Sigmoid colon (tissue), 7 donors: ENCODE measurements at places on chromosomes 5 and 9. TPM values are rescaled to one million over a fixed set of nuclear protein-coding genes. Genes with fewer than 3 reads are reported as not detected.

- no peak for DNase-seq
- H3K4me1 ChIP-seq, result no peaks in the 10 kb centered on the region
- H3K27me3 ChIP-seq, result peaks cover 2% of the 10 kb centered on the region
- H3K4me3 ChIP-seq, result no peak overlapping the region
- no peaks in the 10 kb centered on the region for H3K36me3 ChIP-seq
Observed at GRCh38 chr5:6676702-6677101, 36.5 kb upstream of the TENT4A start.

GRCh38 chr5:112594941-112595340 lies 142.7 kb upstream of the APC start:
- no peaks in the 10 kb centered on the region for H3K36me3 ChIP-seq
- no peak overlapping the region for H3K27ac ChIP-seq
- no peak for DNase-seq
- H3K4me3 ChIP-seq, result no peak overlapping the region
- H3K27me3 ChIP-seq, result no peaks in the 10 kb centered on the region

DNA sequence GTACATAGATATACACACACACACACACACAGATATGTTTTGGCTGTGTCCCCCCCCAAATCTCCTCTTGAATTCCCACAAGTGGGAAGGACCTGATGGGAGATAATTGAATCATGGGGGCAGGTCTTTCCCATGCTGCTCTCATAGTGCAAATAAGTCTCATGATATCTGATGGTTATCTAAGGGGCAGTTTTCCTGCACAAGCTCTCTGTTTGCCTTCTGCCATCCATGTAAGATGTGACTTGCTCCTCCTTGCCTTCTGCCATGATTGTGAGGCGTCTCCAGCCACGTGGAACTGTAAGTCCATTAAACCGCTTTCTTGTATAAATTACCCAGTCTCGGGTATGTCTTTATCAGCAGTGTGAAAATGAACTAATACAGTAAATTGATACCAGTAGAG lies 15.9 kb upstream of the ALDOB start:
- H3K4me1 ChIP-seq, result no peaks in the 10 kb centered on the region
- H3K27ac ChIP-seq, result no peak overlapping the region
- H3K4me3 ChIP-seq, result no peak overlapping the region

Gene G3BP1
- total RNA-seq, result 158 TPM

Gene ADRB2
- 2.5 TPM for total RNA-seq

- no peaks in the 10 kb centered on the region for H3K36me3 ChIP-seq
- no peak overlapping the region for H3K27ac ChIP-seq
- H3K4me3 ChIP-seq, result no peak overlapping the region
Observed at GRCh38 chr5:131222731-131223130, 41.1 kb upstream of the CDC42SE2 start.

Gene ZNF483
- total RNA-seq, result 22.7 TPM

GRCh38 chr5:158911693-158912363 lies 187.9 kb downstream of the EBF1 start:
- no peaks in the 10 kb centered on the region for H3K36me3 ChIP-seq
- DNase-seq, result no peak
- H3K27ac ChIP-seq, result no peak overlapping the region
- no peak overlapping the region for H3K4me3 ChIP-seq
- H3K4me1 ChIP-seq, result no peaks in the 10 kb centered on the region

GRCh38 chr9:97900103-97900737 lies 22.1 kb downstream of the TRMO start:
- no peaks in the 10 kb centered on the region for H3K27me3 ChIP-seq
- no peak for DNase-seq
- H3K4me1 ChIP-seq, result peaks cover 4% of the 10 kb centered on the region
- H3K27ac ChIP-seq, result no peak overlapping the region
- peaks cover 5% of the 10 kb centered on the region for H3K36me3 ChIP-seq

GRCh38 chr9:97438257-97438656 lies 26.4 kb downstream of the TDRD7 start:
- peaks cover 4% of the 10 kb centered on the region for H3K4me1 ChIP-seq
- no peaks in the 10 kb centered on the region for H3K36me3 ChIP-seq
- no peak overlapping the region for H3K27ac ChIP-seq
- no peak overlapping the region for H3K4me3 ChIP-seq

- H3K4me1 ChIP-seq, result no peaks in the 10 kb centered on the region
- H3K4me3 ChIP-seq, result no peak overlapping the region
- no peak overlapping the region for H3K27ac ChIP-seq
- DNase-seq, result no peak
- no peaks in the 10 kb centered on the region for H3K27me3 ChIP-seq
Observed at GRCh38 chr5:135602882-135603721, 24.3 kb upstream of the CXCL14 start.

DNA sequence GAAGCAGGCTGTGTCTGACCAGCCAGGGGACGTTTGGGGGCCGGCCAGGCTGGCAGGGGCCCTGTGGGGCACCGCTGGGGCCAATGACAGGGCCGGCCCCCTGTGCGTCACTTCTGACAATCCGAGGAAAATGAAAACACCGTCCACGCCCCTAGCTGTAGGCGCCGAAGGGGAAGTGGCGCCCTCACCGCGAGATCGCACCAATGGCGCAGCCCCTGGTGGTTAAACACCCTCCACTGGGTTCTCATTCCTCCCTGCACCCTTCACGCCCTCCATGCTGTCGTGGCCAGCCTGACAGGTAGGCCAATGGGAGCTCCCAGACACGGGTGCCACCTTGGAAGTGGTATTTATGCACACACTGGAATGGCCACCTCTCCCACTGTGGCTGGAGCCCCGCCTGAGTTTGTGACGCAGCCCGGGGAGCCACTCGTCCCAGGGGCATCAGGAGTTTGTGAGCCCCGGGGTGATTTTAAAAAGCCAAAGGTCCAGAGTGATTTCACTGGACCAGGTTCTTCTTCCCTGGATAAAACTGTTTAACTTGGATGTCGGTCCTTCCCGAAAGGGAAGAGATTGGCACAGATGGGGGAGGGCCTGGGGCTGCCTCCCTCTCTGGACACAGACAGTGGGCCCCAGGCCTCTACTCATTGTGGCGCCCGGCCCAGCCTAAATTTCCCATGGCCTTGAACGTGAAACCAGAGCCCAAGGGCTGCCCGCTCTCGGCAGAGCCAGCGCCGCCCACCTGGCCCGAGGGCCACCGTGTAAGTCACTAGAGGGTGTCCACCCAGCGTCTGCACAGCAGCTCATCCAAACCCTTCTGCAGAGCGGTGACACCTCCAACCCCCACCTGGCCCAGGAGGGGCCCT lies 49.7 kb downstream of the NKD2 start:
- no peak overlapping the region for H3K27ac ChIP-seq
- DNase-seq, result no peak
- no peak overlapping the region for H3K4me3 ChIP-seq
- H3K27me3 ChIP-seq, result no peaks in the 10 kb centered on the region

GRCh38 chr5:1113332-1113690 lies 1.4 kb upstream of the SLC12A7 start:
- H3K27ac ChIP-seq, result no peak overlapping the region
- H3K36me3 ChIP-seq, result no peaks in the 10 kb centered on the region
- H3K27me3 ChIP-seq, result no peaks in the 10 kb centered on the region
- no peak overlapping the region for H3K4me3 ChIP-seq
- peaks cover 23% of the 10 kb centered on the region for H3K4me1 ChIP-seq
- no peak for DNase-seq

DNA sequence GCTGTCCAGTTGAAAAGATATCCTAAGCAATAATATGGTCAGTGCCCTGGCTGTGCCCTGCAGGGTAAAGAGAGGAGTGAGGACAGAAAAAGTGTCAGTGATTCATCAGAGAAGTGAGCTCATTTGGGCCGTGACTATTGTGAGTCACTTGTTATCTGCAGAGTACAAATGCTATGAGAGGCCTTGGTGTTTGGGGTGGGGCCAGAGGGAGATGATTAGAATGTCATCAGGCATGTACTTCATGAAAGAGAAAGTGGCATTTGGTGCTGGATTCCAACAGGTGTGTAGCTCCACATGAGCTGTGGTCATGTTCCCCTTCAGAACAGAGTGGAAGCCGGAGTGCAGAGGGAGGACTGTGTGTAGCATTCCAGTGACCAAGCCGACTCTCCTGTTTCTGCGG lies 174.1 kb downstream of the KDM4C start:
- no peaks in the 10 kb centered on the region for H3K27me3 ChIP-seq
- no peak overlapping the region for H3K27ac ChIP-seq
- peaks cover 18% of the 10 kb centered on the region for H3K4me1 ChIP-seq

GRCh38 chr9:137088121-137088520 lies 1.3 kb downstream of the MAN1B1 start:
- H3K4me3 ChIP-seq, result no peak overlapping the region
- DNase-seq, result no peak
- H3K36me3 ChIP-seq, result no peaks in the 10 kb centered on the region
- peaks cover 40% of the 10 kb centered on the region for H3K4me1 ChIP-seq
- H3K27me3 ChIP-seq, result no peaks in the 10 kb centered on the region

- peaks cover 28% of the 10 kb centered on the region for H3K4me1 ChIP-seq
- no peak overlapping the region for H3K4me3 ChIP-seq
- H3K27ac ChIP-seq, result no peak overlapping the region
- H3K36me3 ChIP-seq, result peaks cover 6% of the 10 kb centered on the region
Observed at GRCh38 chr9:128374221-128374675, 3.1 kb downstream of the URM1 start.

GRCh38 chr9:6611865-6612264 lies 33.7 kb downstream of the GLDC start:
- no peak for DNase-seq
- H3K4me1 ChIP-seq, result no peaks in the 10 kb centered on the region
- no peaks in the 10 kb centered on the region for H3K36me3 ChIP-seq
- no peak overlapping the region for H3K4me3 ChIP-seq
- H3K27me3 ChIP-seq, result no peaks in the 10 kb centered on the region

GRCh38 chr5:147906326-147907095 lies at the start of gene C5orf46:
Gene C5orf46 (minus strand): TSS chr5:147906538. CDS start chr5:147906501, 37 bp downstream.
- no peak within 1 kb of the TSS for H3K27ac ChIP-seq
- no peak for DNase-seq
- no peak within 1 kb of the TSS for H3K4me3 ChIP-seq
- no peaks in the 10 kb centered on the region for H3K36me3 ChIP-seq
- no peaks in the 10 kb centered on the region for H3K4me1 ChIP-seq
- no peaks in the 10 kb centered on the region for H3K27me3 ChIP-seq

GRCh38 chr9:132054024-132054423 lies 25.6 kb downstream of the MED27 start:
- no peaks in the 10 kb centered on the region for H3K36me3 ChIP-seq
- no peak overlapping the region for H3K4me3 ChIP-seq
- H3K27me3 ChIP-seq, result no peaks in the 10 kb centered on the region
- no peak for DNase-seq
- H3K27ac ChIP-seq, result no peak overlapping the region

GRCh38 chr5:51889703-51890102 lies 506.5 kb downstream of the ISL1 start:
- H3K4me1 ChIP-seq, result no peaks in the 10 kb centered on the region
- no peak overlapping the region for H3K27ac ChIP-seq
- no peak for DNase-seq
- no peaks in the 10 kb centered on the region for H3K27me3 ChIP-seq

Gene CAMK2A
- total RNA-seq, result 2.1 TPM

Gene PDGFRB
- total RNA-seq, result 59.6 TPM

GRCh38 chr5:97075649-97076048 lies 66.8 kb downstream of the LIX1 start:
- H3K27me3 ChIP-seq, result no peaks in the 10 kb centered on the region
- H3K4me1 ChIP-seq, result peaks cover 7% of the 10 kb centered on the region
- H3K36me3 ChIP-seq, result no peaks in the 10 kb centered on the region

DNA sequence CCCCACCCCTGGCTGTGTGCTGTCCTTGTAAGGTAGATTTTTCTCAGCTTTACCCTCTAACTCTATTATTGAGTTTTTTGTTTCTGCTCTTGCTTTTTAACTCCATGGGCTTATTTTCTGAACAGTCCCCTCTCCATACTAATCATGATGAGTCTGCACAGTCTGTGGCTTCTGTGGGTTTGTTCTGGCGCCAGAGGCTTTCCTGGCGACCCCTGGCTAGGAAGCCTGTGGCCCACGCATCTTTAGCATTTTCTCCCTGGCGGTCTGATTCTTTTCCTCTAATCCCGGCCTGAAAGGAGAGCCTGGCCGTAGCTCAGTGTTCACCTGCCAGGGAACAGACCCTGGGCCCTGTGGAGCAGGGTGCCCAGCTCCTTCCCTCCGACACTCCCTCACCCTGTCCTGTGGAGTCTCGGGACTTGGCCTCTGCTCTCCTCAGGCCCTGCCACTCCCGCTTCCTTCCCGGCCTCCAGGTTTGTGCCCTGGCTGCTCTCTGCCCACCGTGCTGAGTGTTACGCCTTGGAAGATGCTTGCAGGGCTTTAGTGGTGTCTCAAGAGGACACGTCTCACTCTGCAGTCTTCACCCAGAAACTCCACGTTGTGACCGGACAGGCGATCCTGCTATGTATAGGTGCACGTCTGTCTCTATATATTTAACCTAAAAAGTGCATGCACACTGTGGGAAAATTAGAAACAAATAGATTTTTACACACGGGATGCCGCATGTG lies 31.7 kb upstream of the LRRC14B start:
- no peak overlapping the region for H3K4me3 ChIP-seq
- H3K4me1 ChIP-seq, result no peaks in the 10 kb centered on the region
- no peak overlapping the region for H3K27ac ChIP-seq
- no peaks in the 10 kb centered on the region for H3K36me3 ChIP-seq
- no peak for DNase-seq
- H3K27me3 ChIP-seq, result no peaks in the 10 kb centered on the region

Gene OR1Q1
- total RNA-seq, result not detected

DNA sequence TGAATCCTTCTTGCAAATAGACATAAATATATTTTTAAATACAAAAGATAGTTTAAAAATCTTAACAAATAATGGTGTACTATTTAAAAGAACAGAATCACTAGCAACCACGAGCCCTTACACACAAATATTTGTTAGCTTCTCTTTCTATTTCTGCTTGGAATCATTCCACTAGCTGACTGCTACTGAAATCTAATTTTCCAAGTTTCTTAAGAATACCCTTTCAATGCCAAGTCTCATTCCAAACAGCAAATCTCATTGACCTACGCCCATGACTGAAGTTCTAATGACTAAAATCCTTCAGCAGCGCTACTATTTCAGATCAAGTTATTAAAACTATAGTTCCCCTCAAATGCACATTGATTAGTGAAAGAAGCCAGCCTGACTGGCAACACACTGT lies 13.2 kb upstream of the PPP1R2B start:
- no peaks in the 10 kb centered on the region for H3K27me3 ChIP-seq
- DNase-seq, result no peak
- no peak overlapping the region for H3K4me3 ChIP-seq
- H3K36me3 ChIP-seq, result no peaks in the 10 kb centered on the region

Gene PCDHB16
- 6.3 TPM for total RNA-seq

DNA sequence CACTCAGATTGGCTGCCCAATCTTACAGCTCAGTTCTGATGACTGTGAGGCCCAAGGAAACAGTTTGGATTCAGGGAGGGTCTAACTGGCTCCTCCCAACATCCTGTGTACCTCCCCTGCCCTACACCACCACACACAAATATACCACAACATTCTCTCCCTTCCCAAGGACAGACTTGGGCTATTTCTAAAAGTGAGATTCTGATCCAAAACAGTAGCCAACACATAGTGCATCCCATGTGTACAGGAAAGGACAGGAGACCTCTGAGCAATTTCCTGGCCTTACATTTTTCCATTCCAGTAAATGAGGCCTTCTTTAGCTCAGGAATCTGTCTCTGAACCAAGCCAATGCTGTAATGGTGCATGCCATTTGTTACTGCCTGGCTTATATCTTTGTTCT lies 20.8 kb downstream of the ZNF366 start:
- no peak overlapping the region for H3K4me3 ChIP-seq
- no peaks in the 10 kb centered on the region for H3K27me3 ChIP-seq
- no peaks in the 10 kb centered on the region for H3K4me1 ChIP-seq
- no peaks in the 10 kb centered on the region for H3K36me3 ChIP-seq
- peak overlapping the region; percentile 60 for H3K27ac ChIP-seq

- peaks cover 100% of the 10 kb centered on the region for H3K27me3 ChIP-seq
- peak overlapping the region; percentile 41 for H3K4me3 ChIP-seq
- H3K4me1 ChIP-seq, result peaks cover 65% of the 10 kb centered on the region
- DNase-seq, result no peak
- H3K36me3 ChIP-seq, result no peaks in the 10 kb centered on the region
Observed at GRCh38 chr9:1046639-1047572, 3.3 kb upstream of the DMRT2 start.
